ENCODE measurements at places on chromosomes 4 and X.

DNA sequence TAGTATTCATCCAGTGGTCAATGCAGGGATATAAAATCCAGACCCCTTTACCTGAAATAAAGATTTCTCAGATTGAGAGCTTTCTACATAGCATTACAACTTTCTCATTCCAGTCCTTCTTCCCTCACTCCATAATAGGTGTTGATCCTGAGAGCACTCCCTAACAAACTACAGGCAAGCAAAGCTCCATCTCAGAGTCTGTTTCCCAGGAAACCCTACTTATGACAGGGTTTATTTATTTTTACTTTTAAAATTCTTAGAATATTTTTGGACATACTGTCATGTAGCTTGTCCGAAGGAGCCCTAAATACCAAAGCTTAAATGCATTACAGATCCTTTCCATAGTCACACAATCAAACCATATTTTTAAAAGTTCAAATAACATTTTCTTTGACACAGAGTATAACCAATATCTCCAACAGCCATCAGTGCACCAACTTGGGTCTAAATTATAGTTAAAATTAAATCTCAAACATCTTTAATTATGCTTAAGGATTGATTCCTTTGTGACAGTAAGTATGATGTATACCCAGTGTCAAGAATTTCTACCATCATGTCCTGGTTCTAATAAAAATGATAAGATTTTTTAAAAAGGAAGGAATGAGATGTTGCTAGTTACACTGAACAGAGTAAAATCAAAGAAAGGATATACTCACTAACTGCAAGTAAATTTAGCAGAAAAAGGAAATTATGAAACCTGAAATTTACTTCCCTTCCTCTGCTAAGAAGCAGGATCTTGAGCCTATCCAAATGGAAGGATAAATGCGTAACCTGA is 580.4 kb upstream of the ADGRL3 start:
- no peak for DNase-seq

DNA sequence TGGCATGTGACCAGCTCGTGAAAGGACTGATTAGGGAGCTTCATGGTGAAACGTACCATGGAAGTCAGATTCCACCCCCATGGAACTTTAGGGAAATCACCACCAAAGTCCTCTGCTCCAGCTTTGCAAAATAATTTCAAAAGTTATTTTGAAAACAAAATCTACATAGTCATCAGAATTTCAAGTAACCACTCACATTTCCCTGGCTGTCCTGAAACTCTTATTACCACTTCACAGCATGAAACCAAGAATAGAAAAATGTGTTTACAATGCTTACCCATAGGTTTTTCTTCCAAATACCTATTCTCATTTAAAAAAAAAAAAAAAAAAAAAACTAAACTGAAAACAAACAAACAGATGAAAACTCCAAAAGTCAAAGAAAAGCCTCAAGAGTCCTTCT is 198.7 kb downstream of the PDGFRA start:
- DNase-seq, result no peak

DNA sequence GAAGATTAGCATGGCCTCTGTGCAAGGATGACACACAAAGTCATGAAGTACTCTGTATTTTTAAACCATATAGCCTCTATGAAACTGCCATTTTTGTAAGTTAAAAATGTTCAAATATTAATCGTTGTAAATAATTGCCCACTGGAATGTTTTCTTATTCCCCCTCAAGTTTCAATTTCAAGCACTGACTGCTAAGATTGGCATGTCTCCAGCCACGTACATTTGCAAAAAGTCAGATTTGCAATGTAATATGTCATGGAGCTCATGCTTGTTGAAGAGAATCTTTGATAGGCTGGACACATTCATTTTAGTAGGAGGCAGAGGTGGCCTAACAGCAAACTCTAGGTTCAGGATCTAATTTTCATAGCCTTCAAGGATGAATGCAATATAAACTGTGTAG is 124.7 kb downstream of the CBR4 start:
- DNase-seq, result no peak

DNA sequence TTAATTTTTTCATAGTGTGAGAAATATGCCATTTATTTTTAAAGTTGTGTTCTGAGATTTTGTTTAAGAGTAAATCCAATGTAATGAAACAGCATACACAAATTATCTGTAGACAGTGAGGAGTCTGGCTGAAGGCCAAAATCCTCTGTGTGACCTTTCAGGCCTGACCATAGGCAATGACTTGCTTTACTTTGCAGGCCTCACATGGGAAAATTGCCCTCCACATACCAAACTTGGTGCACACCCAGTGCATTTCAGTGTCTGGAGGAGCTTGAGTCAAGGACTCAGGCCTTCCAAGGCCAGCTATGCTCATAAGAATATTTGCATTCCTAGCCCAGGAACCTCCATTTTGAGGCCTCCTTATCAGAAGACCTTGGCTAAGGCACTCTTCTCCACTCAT is 430.1 kb downstream of the GABRG1 start:
- DNase-seq, result no peak

- DNase-seq, result no peak
These were observed 194.0 kb upstream of the MAB21L2 start for GRCh38 chr4:150387981-150388380.

GRCh38 chr4:182242787-182243186 is 415 bp upstream of the TENM3 start:
- DNase-seq, result no peak

GRCh38 chr4:173264245-173264644 is 69.9 kb downstream of the HMGB2 start:
- no peak for DNase-seq

- DNase-seq, result no peak
These were observed 608.6 kb downstream of the KLHL13 start for GRCh38 chrX:117508021-117508420.

DNA sequence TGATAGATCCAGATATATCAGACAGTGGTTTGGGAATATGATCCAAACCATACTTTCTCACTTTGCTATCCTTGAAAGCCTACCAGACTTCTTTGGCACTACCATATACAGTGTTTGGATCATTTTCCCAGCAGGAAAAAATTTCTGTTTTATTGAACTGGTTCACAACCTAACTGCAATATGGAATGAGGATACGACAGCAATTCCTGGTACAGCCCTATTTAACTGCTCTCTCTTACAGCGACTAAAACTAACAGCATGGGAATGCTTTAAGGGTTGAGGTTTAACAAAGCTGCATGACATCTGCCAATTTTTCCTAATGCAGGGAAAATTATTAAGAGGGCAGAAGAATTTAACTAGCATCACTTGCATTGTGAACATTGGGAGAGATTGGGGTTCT is 47.3 kb downstream of the RS1 start:
- no peak for DNase-seq
